Transverse colon (tissue), 4 donors: ENCODE measurements at places on chromosomes 7 and 10. TPM values are rescaled to one million over a fixed set of nuclear protein-coding genes. Genes with fewer than 3 reads are reported as not detected.
A peak's percentile ranks its signal among the peaks of the same experiment; 100 is the strongest.

GRCh38 chr10:88974446-88975376, 15.9 kb upstream of the FAS start:
- DNase-seq: no peak

GRCh38 chr10:72239409-72239808, 23.3 kb upstream of the ASCC1 start:
- DNase-seq: no peak

DNA sequence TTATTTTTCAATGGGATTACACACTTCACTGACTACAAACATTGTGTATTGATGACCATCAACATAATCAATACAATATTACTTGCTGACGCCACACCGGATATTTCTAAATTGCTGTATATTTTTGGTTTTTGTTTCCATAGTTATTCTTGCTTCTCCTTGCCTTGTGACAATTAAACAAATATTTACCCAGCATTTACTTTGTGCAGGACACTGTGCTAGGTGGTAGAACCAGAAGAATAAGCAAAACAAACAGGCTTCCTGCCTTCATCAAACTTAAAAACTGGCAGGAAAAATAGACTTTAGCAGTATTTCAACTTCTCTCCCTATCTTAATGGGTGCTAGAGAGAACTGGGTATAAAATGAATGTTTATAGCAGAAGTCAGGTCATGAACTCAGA, 50.6 kb downstream of the ZNF277 start:
- no peak for DNase-seq

DNA sequence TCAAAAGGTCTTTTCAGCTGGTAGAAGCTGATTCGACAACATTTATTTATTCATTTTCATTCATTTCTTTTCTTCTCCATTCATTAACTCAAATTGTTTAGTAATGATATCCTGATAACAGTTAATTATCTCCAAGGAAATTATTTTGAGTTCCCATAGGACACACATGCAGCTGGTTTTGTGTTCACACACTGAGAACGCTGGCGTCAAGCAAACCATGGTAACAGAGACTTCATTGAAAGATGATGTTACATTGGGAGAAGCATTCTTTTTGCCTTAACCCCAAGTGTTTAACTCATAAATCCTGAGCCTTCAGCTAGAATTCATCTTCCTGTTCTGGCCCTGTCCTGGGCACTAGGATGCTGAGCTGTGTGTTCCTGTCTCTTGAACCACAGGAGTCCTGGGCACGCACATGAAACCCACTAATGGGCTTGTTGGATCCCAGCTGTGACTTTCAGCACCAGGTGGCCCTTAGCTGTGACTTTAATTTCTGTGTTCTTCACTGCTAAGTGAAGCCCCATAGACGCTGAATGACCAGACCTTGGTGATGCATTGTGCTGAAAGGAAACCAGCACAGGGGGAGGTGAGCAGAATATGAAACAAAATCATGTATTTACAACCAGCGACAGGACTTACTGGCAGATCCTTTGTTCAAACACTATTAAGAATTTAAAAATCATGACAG, 121.5 kb upstream of the PRSS58 start:
- DNase-seq: no peak

- DNase-seq: no peak
Observed at GRCh38 chr7:7707806-7708205, 10.6 kb downstream of the RPA3 start.

- DNase-seq: no peak
Observed at GRCh38 chr10:103795634-103796270, 59.6 kb downstream of the SH3PXD2A start.

DNA sequence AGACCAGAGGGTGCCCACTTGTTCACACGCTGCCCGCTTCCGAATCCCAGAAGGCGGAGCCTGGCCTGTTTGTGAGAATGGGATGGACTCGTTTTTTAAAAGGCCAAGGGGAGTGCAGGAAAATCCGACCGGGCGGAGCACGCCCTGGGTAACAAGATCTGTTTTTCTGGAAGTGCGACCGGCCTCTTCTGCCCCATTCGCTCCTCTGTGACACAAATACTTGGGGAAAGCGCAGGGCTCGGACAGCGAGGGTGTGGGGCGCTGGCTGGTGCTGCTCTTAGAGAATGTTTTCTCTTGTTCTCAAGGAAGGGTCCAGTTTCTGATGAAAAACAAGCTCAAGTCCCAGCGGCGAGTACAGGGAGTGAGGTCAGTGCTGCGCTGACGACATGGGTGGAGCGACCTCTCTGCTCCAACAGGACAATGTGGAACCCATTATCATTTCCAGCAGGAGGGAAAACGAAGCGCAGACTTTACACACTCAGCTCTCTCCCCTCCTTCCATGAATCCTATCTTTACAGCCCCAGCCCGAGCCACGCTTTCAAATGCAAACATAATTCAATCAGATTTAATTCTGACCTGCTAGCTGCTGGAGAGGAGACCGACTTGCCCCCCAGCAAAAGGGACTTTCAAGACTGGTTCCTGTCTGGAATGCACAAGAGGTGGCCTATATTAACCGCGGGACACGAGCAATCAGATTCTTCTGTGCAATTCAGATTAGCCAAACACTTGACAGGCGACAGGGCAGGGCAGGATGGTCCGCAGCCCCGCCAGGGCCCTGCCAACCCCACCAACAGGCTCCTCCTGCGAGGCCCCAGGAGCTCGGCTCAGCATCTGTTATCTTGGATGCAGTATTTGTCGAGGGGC, 1.1 kb downstream of the RADIL start:
- DNase-seq: peak; percentile 38

GRCh38 chr10:12214763-12215218, 18.8 kb downstream of the CDC123 start:
- DNase-seq: peak; percentile 19

DNA sequence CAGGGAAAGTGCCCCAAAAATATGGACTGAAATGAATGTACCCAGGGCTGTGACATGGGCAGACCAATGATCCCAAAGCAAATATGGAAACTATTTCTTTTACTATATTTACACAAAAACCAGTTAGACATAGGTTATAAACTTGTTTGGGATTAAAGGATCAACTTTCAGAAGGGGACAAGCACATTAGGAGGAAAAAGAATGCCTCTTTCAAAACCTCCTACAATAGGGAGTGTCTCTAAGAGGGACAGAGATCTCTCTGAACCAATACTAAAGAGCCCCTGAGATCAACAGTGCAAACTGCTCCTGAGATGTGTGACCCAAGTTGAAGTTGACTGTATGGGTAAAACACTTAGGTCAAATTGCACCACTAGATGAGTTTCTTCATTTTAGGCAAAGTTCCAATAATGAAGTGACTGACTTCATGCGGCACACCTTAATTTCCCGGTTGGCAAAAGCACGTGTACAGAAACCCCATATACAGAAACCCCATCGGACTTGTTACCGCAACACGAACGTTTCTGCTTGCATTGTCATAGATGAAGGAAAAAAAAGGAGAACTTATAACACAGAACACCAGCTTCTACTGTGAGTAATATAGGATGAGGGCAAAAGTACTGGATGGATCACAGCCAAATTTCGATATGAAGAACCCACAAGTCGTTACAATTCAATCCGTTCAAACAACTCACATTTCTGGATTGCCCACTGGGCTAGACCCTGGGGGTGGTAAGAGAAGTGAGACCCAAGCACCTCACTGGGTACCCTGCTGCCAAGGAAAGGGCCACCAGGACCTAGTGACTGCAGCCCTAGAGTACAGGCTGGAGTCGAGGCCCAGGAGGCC, 4.3 kb downstream of the SVIL start:
- DNase-seq: no peak

DNA sequence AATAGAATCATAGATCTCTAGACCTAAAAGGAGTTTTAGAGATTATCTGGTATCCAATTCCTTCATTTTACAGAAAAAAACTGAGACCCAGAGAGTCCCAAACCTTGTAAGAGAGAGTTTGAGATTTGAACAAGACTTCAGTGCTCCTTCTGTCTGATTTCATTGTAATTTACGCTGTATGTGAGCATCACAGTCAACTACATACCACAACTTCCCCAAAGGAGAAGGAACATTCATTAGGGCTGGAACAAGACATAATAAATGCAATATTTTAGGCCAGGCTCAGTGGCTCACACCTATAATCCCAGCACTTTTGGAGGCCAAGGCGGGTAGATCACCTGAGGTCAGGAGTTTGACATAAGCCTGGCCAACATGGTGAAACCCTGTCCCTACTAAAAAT, 17.3 kb upstream of the PRKAR2B start:
- DNase-seq: no peak

DNA sequence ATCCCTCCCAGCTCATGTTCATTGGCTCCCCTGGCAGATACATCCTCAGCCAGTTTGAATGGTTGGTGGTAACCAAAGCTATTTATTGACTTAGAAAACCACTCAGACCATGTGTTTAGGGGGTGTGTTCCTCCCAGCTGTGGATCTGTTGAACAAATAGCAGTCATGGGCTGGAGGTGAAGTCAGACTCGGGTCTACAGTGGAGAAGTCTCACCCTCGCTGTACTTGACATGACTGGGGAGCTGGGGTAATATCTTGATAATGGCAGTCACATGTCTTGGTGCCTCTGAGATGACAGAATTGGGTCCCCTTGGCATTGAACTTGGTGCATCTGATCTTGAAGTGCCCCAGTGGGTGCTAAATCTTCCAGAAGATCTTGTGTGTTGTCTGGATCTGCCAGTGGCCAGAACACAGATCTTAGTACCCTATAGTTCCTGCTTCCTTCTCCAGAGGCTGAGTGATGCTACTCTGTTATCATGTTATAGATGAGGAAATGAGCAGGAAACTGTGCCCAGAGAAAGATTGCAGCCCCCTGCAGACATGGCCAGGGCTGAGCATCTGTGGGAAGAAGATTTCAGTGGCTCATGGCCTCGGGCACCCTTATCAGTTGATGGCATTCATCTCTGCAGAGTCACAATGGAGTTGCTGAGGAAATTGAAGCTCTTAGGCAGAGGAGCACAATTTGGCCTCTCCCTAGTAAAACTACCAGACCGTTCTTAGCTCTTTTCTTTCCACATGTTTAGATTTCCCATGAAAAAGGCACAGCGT, 50.4 kb downstream of the ADRA2A start:
- no peak for DNase-seq

- no peak for DNase-seq
Observed at GRCh38 chr10:3622845-3623621, 162.0 kb downstream of the KLF6 start.

GRCh38 chr7:116711790-116712189, 39.8 kb downstream of the MET start:
- no peak for DNase-seq

GRCh38 chr7:1237704-1238255, 5.1 kb downstream of the UNCX start:
- DNase-seq: no peak

DNA sequence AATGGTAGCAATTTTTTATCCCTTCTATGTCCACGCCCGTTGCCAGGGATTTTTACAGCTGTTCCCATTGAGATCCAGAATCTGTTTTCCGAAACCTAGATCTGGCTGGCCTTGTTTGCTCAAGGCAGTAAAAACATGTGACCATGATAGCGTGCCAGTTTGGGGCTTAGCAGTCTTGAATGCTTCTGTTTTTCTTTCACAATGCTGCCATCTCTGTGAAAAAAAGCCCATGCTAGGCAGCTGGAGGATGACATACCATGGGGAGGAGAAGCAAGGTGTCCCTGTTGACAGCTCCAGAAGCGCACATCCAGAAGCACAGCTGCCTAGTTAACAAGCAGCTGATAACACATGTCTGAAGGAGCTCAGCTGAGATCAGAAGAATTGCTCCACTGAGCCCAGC, 2.2 kb upstream of the ZNF92 start:
- DNase-seq: no peak

DNA sequence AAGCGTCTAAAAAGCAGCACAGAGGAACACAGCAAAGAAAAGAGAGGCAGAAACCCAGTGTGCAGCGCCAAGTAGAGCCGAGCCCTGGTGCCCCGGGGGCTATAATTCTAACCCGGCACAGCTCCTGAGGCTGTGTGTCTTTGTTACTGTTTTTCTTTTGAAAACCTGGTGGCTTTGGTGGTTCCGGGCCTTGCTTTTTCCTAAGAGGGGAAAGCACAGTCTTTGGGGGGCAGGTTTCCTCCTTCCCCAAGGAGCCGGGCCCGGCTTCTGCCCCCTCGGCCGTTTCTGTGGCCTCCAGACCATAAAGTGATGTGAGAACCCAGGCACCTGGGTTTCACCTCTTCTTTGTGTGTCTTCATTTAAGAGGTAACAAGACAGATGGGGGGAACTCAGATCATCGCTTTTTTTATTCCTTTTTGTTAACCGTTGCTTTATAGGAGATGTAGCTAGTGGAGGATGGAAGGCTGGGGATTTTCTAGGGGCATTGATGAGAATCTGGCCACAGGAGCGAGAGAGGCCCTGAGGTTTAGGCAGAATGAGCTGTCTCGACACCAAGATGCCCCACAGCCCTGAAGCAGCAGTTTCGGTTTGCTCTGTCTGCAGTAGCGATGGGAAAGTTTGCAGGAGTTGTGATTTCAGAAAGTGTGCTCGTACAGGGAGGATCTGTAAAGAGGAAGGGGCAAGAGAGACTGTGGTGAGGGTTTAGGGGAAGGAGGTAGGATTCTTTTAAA, 367.8 kb upstream of the GALNT17 start:
- DNase-seq: no peak

- peak; percentile 77 for DNase-seq
Observed at GRCh38 chr10:70232155-70232858, 922 bp downstream of the PPA1 start.

Gene COL28A1
- total RNA-seq: 4.1 TPM

Gene NUTM2A
- 0.80 TPM for total RNA-seq

Gene PLAU
- 0.75 TPM for total RNA-seq

Gene STOX1
- 0.40 TPM for total RNA-seq

Gene VENTX
- 0.27 TPM for total RNA-seq

Gene H2BK1
- total RNA-seq: not detected

Gene NEBL
- 6.0 TPM for total RNA-seq

Gene SEMA3E
- total RNA-seq: 3.8 TPM

Gene PLAC9
- total RNA-seq: not detected

Gene RTKN2
- total RNA-seq: 0.68 TPM
